ENCODE measurements at places on chromosomes 4 and X. TPM values are rescaled to one million over a fixed set of nuclear protein-coding genes. Genes with fewer than 3 reads are reported as not detected.
A peak's percentile ranks its signal among the peaks of the same experiment; 100 is the strongest.

The INTU gene
- 7.2 TPM for total RNA-seq

DNA sequence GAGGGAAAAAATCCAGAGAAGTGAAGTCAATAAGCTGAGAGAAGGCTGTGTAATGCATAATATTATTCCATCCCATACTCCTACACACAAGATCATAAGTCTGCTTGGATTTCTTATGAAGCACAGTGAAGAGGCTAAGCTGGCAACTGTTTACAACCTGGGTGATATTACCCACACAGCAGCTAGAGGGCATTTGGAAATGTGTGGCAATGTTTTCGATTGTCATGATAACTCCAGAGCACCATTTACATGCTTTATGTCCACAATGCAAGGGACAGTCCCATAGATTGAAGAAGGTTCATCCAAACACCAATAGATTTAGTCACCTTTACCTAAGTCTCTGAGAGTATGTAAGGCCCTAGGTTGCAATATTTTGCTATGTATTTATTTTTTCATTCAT lies 412.2 kb downstream of the PPP3CA start:
- no peak for ATAC-seq

The GUCY1A1 gene
- total RNA-seq = 196 TPM

DNA sequence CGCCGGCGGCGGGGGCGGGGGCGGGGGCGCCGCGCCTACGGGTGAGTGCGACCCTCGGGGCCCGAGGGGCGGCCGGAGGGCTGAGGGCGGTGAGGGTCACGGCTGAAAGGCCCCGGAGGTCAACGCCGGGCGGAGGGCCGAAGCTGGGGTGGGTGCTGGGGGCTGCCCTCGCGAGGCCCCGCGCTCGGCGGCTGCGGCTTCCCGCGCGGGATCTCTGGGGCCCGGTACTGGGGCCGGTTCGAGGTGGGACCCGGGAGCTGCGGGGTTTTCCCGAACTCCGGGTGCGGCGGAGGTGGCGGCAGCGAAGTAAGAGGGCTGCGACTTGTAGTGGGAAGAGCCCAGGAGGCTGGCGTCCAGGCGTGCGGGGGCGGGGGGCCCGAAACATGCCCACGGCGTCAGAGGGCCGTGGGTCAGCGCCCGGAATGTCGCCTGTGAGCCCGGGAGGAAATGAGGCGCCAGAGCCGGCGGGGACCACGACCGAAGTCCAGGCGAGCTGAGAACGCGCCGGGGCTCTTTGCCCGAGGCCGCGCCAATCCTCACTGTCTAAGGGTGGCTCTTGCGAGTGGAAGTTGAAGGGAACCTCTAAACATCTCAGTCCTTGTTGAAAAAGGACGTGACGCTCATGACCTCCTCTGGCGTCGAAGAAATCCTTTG lies 407 bp downstream of the IL13RA1 start:
- peak; percentile 41 for ATAC-seq

The GLUD2 gene
- total RNA-seq = 1.1 TPM

The SLC2A9 gene
- total RNA-seq = 3.1 TPM

DNA sequence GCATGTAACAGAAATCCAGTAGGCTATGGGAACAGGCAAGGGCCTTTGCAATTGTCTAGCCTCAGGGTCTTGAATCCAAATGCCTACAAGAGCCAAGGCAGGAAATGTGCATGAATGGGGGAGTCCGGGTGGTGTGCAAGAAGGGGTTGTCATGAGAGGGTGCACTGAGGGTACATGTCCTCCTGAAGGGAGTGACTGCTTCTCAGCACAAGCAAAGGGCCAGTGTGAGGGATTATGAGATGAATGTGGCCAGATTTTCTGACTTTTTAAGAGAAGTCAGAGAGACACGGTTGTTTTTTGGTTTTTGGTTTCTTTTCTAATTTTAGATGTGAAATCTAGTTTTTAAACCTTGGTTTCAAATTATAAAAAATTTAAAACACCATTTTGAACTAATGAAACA lies 76.5 kb upstream of the LSM6 start:
- ATAC-seq = no peak

DNA sequence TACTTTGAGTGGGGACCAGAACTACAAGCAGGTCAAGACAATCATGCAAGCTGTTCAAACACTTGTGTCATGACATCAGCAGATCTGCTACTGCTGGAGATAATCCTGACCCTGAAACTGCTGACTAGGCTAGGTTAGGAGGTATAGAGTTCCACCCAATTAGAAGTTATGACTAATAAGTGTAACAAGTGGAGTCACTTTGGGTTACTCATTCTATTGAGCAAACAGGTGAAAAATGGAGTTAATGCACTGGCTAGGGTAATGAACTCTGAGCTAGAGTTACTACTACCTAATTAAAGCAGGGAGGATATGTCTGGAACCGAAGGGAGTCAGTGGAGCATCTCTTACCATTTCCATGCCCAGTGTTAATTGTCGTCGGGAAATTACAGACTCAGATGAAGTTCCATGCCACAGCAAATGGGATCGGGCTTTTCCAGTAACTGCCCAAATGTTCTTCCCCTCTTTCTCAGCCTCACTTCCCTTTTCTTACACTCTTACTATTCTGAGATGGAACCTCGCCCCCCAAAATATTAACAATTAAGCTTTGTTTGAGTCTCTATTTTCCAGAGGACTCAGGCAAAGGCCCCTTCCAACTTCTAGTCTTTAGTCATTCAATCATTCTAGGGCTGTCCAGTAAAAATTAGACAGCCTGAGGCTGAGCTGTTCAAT lies 19.8 kb upstream of the MANBA start:
- ATAC-seq = no peak

The IL9R gene
- 0.15 TPM for total RNA-seq

The TCEAL2 gene
- 40.4 TPM for total RNA-seq

The ARHGAP4 gene
- 23.8 TPM for total RNA-seq

DNA sequence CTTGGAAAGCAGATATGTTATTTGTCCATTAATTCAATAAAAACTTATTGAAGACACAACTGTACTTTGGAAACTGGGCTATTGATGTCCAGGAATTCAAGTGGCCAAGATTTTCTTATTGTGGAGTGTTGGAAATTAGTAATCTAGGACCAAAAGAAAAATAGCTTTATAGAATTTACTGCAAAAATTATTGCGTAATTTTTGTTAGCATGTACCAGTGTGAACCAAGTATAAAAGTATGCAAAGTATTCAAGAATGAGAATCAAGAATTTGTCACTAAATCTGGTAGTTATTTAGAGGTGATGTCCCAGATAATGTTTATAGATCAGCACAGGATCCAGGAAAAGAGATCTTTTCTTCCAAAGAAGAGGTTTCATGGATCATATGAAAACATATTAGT lies 468.9 kb upstream of the CTSO start:
- ATAC-seq = no peak

The NUDT10 gene
- 3.9 TPM for total RNA-seq

The UCHL1 gene
- 42.0 TPM for total RNA-seq

- no peak for ATAC-seq
These were observed 167.0 kb upstream of the IL15 start for GRCh38 chr4:141469392-141469791.

The IL2 gene
- not detected for total RNA-seq

DNA sequence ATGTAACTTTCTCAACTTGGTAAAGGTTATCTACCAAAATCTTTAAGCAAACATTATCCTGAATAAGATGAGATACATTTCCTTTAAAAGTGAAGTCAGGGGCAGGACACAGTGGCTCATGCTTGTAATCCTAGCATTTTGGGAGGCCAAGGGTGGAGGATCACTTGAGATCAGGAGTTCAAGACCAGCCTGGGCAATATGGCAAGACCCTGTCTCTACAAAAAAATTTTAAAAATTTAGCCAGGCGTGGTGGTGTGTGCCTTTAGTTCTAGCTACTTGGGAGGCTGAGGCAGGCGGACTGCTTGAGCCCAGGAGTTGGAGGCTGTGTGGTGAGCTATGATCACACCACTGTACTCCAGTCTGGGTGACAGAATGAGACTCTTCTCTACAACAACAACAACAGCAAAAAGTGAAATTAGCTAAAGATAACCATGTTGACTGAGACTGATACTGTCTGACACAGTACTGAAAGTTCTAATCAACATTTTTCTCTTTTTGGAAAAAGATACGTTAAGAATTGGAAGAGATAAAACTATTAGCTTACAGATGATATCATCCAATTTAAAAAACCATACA lies 4.9 kb downstream of the DCAF16 start:
- ATAC-seq = no peak

The TIGD4 gene
- 0.94 TPM for total RNA-seq

- no peak for ATAC-seq
These were observed 22.5 kb downstream of the NFXL1 start for GRCh38 chr4:47891928-47892327.

DNA sequence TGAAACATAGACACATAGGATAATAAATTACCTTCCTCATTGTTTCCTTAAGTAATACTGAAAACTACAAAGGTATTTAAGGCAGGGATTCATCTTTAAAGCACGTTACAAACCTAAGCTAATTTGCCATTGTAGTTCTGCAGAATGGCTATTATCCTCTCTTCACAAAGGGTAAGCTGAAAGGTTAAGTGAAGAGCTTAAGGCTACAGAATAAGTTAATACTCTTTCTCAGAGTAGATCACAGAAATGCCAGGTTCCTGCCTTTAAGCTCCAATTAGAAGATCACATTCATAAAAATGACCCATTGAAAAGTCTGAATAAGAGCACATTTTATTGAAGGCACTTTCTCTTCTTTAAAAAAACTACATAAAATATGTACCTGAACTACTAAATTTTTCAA lies 42.1 kb upstream of the PRDM5 start:
- no peak for ATAC-seq

The ETDA gene
- not detected for total RNA-seq

GRCh38 chr4:84327526-84327925 lies 171.6 kb downstream of the NKX6-1 start:
- ATAC-seq = no peak

DNA sequence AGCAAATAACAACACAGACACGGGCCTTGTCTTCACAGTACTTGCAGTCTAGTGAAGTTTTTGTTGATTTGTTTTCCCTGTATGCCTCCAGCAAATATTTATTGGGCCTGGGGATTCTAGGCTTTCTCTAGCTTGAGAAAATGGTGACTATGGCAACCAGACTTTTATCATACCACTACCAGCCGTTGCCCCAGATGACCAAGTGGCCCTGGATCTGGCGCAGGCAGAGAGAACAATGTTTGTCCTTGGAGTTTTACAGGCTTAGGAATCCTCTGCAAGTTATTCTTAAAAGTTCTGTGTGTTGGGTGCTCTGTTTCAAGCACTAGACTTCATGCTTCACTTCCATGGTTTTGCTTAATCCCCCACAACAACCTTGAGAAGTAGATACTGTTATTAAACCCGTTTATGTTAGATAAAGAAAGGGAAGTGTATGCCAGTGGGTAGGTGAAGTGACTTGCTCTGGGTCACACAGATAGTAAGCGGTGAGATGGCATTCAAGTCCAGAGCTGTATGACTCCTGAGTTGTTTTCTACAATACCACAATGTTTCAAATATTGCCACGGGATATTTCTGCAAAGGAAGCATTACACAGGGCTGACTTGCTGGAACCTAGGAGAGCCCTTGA lies 94.6 kb downstream of the AKAP4 start:
- no peak for ATAC-seq

- ATAC-seq = no peak
These were observed 5.0 kb upstream of the ZFX start for GRCh38 chrX:24144528-24144927.

GRCh38 chr4:6359536-6360308 lies 90.1 kb downstream of the WFS1 start:
- ATAC-seq = no peak

The MAGEB17 gene
- total RNA-seq = 1.9 TPM

The KLB gene
- 0.13 TPM for total RNA-seq

- ATAC-seq = no peak
These were observed 19.3 kb upstream of the DUSP9 start for GRCh38 chrX:153627675-153628111.

DNA sequence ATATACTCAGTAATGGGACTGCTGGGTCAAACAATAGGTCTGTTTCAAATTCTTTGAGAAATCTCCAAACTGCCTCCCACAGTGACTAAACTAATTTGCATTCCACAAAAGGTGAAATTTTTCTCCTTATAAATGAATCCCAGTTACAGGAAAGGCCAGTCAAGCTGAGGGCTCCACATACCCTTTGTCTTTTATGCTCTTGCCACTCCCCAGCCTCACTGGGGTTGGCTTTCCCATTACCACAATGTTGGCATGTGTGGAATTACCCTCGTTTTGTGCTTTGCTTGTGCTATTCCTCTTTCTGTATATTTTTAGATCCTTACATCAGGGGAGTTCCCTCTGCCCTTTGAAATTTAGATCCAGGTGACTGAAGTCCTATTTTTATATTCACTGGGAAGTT lies 220.2 kb upstream of the LCORL start:
- ATAC-seq = no peak

- no peak for ATAC-seq
These were observed 131.8 kb downstream of the OR13H1 start for GRCh38 chrX:131675596-131676194.

DNA sequence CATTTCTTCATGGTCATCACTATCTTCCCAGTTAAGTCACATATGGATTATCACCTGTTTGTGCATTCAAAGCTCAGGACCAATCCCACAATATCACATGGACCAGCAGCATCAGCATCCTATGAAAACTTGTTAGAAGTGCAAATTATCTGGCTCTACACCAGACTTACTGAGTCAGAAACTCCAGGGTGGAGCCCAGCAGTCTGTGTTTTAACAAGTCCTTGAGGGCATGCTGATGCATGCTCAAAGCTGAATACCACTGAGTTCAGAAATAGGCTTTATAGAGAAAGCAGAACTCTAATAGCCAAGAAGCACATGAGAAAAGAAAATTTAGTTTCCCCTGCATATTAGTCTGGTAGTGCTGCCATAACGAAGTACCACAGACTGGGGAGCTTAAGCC lies 62.4 kb upstream of the GABRQ start:
- ATAC-seq = no peak

GRCh38 chr4:131531087-131531486 lies 1618.0 kb upstream of the PCDH10 start:
- ATAC-seq = no peak

The PAGE2 gene
- not detected for total RNA-seq

DNA sequence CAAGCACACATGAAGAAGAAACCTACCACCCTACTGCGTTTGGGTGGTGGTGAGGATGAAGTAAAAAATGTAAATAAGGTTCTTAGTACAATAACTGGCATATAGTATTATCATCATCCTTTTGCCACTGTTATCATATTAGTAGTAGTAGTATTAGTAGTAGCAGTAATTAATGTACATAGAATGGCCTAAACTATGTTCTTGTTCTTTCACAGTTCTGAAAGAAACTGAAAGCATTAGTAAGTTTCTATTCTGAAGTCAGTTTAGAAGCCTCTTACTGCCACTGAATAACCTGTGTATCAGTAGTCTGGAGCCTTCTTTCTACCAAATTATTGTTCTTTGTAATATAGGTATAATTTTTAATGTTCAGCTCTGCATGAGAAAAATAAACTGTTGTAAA lies 21.0 kb downstream of the COL4A6 start:
- no peak for ATAC-seq

The DUSP21 gene
- total RNA-seq = not detected

- ATAC-seq = no peak
These were observed 38.7 kb upstream of the FAT1 start for GRCh38 chr4:186762361-186762760.

GRCh38 chr4:38715050-38715449 lies 51.1 kb downstream of the KLF3 start:
- no peak for ATAC-seq

The PCDH10 gene
- total RNA-seq = 0.27 TPM

The GIMD1 gene
- not detected for total RNA-seq

All from gastroesophageal sphincter (tissue), 4 donors.